Activated CD4-positive, CD25-positive, alpha-beta regulatory T cell (primary cell): ENCODE measurements at places on chromosomes 7 and 10.

DNA sequence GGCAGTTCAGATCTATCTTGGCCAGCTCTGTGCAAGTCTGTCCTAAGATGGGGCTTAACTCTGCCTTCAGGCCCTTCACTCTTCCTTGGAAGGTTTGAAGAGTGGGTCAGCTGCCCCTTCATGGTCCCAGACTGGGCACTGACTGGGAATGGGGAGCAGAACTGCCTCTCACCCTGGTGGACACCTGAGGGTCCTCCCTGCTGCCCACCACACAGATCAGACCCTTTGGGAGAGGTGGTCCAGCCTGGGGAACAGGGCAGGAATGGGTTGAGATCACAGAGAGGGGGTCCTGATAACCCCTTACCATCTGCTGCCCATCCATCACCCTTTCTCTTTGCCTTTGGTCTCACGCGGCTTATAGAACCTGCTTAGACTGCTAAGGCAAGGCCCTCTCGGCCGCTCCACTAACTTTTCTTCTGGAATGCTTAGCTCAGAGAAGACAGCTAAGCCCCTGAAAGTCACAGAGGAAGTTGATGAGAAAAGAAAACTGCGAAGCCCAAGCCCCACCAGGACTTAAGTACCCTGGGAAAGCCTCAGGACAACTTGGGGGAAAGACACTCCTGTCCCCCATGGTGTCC, 402 bp upstream of the CDHR1 start:
- DNase-seq: no peak

- DNase-seq: no peak
Observed at GRCh38 chr10:130809761-130810515, 501.6 kb downstream of the TCERG1L start.

GRCh38 chr10:102597131-102597991, 46.9 kb upstream of the TRIM8 start:
- DNase-seq: no peak

GRCh38 chr7:66352071-66352470, 146.9 kb downstream of the TPST1 start:
- DNase-seq: no peak
